PC-3 (cell line): ENCODE measurements at places on chromosomes 3 and 15. TPM values are rescaled to one million over a fixed set of nuclear protein-coding genes. Genes with fewer than 3 reads are reported as not detected.
A peak's percentile ranks its signal among the peaks of the same experiment; 100 is the strongest.

GRCh38 chr3:29186131-29186599, 94.7 kb upstream of the RBMS3 start:
- no peaks in the 10 kb centered on the region for H3K27me3 ChIP-seq
- no peaks in the 10 kb centered on the region for H3K36me3 ChIP-seq
- DNase-seq: peak; percentile 97
- peak overlapping the region; percentile 98 for H3K27ac ChIP-seq
- H3K4me3 ChIP-seq: no peak overlapping the region
- peaks cover 45% of the 10 kb centered on the region for H3K4me1 ChIP-seq

GRCh38 chr15:26667222-26667988, 105.5 kb downstream of the GABRB3 start:
- H3K27me3 ChIP-seq: peaks cover 13% of the 10 kb centered on the region; the same call in 1 of the 2 replicates
- no peak for DNase-seq
- no peaks in the 10 kb centered on the region for H3K36me3 ChIP-seq

GRCh38 chr15:43702174-43702573, 8.5 kb downstream of the CKMT1A start:
- H3K27me3 ChIP-seq: peaks cover 10% of the 10 kb centered on the region
- no peak overlapping the region for H3K4me3 ChIP-seq
- H3K4me1 ChIP-seq: no peaks in the 10 kb centered on the region
- DNase-seq: no peak
- no peaks in the 10 kb centered on the region for H3K36me3 ChIP-seq
- no peak overlapping the region for H3K27ac ChIP-seq

DNA sequence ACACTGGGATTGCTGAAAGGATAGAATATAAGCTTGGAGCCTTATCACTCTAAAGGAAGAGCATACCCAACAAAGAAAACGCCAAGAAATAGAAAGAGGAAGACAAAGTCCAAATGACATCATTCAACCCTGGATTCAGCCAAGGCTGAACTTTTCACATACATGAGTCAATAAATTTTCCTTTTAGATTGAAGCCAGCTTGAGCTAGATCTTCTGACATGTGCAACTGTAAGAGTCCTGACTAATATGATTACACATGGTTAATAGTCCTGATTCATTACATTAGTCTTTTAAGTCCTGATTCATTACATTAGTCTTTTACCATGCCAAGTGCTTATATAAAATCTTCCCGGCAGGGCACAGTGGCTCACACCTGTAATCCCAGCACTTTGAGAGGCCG, 13.6 kb upstream of the DENND6A start:
- H3K27ac ChIP-seq: peak overlapping the region; percentile 74
- peaks cover 20% of the 10 kb centered on the region for H3K4me1 ChIP-seq
- DNase-seq: peak; percentile 94
- H3K4me3 ChIP-seq: no peak overlapping the region
- H3K36me3 ChIP-seq: no peaks in the 10 kb centered on the region

DNA sequence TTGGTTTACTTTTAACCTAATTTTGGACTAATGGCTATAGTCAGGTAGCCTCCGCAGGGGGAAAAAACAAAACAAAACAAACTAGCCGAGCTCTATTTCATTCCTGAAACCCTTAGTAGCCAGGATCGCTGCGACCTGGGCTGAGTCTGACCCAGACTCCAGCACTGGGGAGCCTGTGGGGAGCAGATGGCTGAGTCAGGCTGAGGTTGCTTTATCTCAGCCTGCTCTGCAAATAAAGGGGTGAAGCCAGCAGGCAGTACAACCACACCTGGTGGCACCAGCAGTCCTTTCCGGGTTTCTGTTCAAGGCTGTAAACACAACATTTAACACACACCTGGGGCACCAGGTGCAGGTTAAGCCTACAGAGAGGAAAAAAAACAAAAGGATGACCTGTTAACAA, 27.3 kb downstream of the ABHD2 start:
- H3K36me3 ChIP-seq: peaks cover 8% of the 10 kb centered on the region
- no peaks in the 10 kb centered on the region for H3K27me3 ChIP-seq
- H3K4me3 ChIP-seq: no peak overlapping the region
- H3K4me1 ChIP-seq: peaks cover 53% of the 10 kb centered on the region

DNA sequence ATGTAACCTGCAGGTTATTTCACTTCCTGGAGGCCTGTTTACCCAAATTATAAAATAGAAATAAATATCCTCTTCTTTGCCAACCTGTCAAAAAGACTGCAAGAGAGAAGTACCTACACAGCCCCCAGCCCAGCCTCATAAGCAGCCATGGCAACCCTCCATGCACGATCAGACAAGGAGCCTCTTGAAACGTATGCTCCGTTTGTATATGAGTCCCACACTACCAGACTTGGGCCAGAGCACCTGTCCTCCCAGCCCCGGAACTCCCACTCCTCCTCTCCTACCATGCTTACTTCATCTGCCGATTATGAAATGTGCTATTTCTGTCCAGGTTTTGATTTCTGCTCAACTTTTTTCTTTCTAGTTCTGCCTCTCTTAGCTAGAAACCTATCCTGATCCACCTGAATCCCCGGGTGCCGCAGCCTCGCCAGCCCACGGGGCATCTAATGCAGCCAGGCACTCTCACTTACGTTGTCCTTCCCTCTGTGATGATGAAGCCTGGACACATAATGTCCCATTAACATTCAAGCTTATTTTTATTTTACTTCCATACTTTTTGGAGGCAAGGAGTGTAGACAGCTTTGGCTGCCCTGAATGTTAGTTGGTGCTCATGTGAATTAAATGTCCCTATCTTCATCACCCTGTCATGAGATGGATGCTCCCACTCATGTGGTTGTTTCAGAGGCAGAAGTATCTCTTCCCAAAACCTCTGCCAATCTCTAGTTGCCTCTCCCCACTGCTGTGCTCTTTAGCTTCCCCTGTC, 73.8 kb downstream of the MB21D2 start:
- 0 out of 2 replicates have a peak, but pooled peaks cover 2% of the 10 kb centered on the region for H3K36me3 ChIP-seq
- no peak overlapping the region for H3K4me3 ChIP-seq
- no peaks in the 10 kb centered on the region for H3K27me3 ChIP-seq
- no peak for DNase-seq

- H3K4me1 ChIP-seq: no peaks in the 10 kb centered on the region
- no peak overlapping the region for H3K27ac ChIP-seq
- H3K27me3 ChIP-seq: peaks cover 38% of the 10 kb centered on the region
- DNase-seq: peak; percentile 68
- no peaks in the 10 kb centered on the region for H3K36me3 ChIP-seq
Measured at GRCh38 chr3:14791343-14791945, 27.3 kb upstream of the FGD5 start.

DNA sequence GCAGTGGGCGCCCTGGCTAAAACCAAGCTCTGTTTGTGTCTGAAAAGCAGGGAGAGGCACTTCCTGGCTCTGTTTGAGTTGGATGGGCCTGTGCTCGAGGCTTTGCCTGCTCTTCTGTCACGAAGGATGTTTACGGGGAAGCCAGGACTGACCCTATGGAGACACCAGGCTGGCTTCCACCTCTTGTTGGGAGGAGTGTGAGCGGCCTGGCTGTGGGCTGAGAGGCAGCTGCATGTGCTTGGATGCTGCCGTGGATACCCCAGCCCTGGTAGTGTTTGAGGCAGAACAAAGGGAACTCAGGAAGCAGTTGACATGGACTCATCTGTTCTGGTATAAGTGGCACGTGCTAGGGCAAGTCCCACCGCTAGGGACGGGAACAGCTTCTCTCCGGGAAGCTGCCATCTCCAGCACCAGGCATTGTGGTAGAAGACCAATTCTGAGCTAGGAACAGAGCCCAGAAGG, 17.6 kb upstream of the SLC41A3 start:
- H3K27ac ChIP-seq: no peak overlapping the region
- H3K27me3 ChIP-seq: no peaks in the 10 kb centered on the region
- H3K4me1 ChIP-seq: no peaks in the 10 kb centered on the region
- no peaks in the 10 kb centered on the region for H3K36me3 ChIP-seq
- no peak for DNase-seq
- H3K4me3 ChIP-seq: no peak overlapping the region

GRCh38 chr3:61682671-61683548, 121.5 kb downstream of the PTPRG start:
- H3K27ac ChIP-seq: no peak overlapping the region
- no peaks in the 10 kb centered on the region for H3K36me3 ChIP-seq
- H3K27me3 ChIP-seq: 0 out of 2 replicates have a peak, but pooled peaks cover 7% of the 10 kb centered on the region
- no peak overlapping the region for H3K4me3 ChIP-seq

DNA sequence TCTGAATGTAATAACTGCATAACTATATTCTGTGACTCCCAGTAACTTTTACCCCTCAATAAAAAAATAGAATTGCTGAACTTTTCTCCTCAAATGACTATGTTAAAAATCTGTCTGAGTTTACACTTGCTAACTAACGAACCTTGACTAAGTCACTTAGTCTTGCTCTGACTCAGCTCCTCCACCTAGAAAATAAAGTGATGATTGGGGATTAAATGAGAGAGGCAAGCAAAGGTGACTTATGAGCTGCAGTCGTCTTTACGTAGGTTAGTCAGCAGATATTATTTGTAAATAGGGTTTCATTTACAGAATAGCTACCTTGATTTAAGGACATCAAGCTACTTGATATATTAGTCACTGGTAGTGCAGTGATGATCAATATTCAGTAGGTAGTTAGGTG, 476.9 kb downstream of the MECOM start:
- H3K4me1 ChIP-seq: peaks cover 14% of the 10 kb centered on the region
- H3K27ac ChIP-seq: no peak overlapping the region
- DNase-seq: no peak
- H3K36me3 ChIP-seq: no peaks in the 10 kb centered on the region
- no peaks in the 10 kb centered on the region for H3K27me3 ChIP-seq

DNA sequence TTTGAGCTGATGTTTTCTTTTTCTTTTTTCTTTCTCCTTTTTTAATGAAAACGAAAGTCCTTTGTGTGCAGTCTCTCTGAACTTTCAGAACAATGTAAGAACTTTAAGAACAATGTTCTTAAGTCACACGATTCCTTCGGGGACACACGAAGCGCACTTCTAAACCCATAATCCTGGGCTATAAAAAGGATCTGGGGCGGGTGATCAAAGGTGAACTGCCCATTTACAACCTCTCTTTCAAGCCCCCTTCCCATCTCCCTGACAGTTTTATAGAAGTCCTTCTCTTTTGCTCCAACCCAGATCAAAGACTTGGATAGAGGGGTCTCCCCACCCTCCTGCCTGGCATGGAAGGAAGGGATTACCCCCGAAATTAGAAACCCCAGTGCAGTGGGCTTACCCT, 126.8 kb downstream of the BDH1 start:
- H3K27ac ChIP-seq: no peak overlapping the region
- H3K4me1 ChIP-seq: 0 out of 2 replicates have a peak, but pooled peaks cover 10% of the 10 kb centered on the region
- no peaks in the 10 kb centered on the region for H3K36me3 ChIP-seq
- H3K27me3 ChIP-seq: no peaks in the 10 kb centered on the region

The SLC15A2 gene
- total RNA-seq: 0.12 and 0.91 TPM in 2 replicates

The DAPK2 gene
- 1.4 and 5.2 TPM in 2 replicates for total RNA-seq

The HIGD2B gene
- total RNA-seq: 0.11 TPM in 1 of 2 replicates, not detected in the other

The FRG2C gene
- not detected in 2 replicates for total RNA-seq
